ENCODE measurements at places on chromosomes 4 and X.

DNA sequence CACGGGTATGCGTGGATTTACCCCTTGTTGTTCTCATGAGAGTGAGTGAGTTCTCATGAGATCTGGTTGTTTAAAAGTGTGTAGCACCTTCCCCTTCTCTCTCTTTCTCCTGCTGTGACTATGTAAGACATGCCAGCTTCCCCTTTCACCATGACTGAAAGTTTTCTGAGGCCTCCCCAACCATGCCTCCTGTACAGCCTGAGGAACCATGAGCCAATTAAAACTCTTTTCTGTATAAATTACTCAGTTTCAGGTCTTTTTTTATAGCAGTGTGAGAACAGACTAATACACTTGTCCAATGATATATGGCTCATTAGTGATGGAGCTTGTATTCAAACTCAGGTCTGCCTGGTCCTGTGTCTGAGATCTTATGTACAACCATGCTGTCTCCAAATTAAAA, 28.5 kb upstream of the RTL3 start:
- DNase-seq: no peak

DNA sequence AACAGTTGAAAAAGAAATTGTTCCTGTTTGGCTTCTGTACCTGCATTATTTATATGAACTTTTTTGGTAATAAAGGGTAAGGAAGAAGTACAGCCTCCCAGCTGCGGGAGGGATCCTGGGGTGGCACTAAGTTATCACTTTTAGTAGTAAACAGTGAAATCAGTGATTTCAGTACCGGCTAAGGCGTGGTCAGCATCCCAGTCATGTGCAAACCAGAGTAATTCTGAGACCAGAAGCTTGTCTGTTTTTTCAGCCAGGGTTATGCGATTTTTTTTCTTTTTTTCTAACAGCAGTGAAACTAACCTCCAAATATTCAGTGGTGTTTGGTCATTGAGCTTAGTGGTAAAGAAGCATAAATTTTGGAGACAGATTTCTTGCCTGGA, 3.3 kb downstream of the EGF start:
- no peak for DNase-seq

DNA sequence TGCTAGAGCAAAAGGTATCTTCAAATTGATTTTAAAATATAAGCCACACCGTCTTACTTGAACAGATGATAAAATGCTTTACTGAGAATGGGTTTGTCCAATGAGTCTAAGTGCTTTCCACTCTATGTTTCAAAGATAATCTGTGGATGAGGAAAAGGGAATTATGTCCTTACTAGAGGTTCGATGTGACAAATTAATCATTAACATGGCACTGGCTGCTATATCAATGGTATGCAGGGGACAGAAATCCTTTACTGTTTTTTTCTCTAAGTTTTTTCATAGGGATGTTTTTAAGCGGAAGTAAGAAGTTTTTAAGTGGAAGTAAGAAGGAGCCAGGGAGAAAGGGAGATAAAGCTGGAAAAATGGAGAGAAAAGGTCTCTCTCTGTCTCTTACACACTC, 38.0 kb downstream of the MID1IP1 start:
- DNase-seq: no peak

DNA sequence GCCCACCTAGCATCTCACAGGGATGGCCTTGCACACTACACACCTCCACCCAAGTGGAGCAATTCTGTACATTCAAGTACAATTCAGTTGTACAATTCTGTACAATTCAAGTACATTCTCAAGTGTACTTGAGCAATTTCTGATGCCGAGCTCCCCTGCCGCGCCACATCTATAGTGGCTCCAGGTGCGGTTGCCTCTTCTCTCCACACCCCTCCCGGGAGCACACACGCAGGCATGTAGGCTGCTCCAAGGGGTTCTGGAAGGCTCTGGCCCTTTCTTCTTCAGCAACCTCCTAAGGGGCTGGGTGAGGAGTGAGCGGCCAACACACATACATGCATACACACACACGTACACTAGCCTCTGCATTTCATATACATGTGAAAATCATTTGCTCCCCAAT, 18.9 kb upstream of the DUSP9 start:
- no peak for DNase-seq

DNA sequence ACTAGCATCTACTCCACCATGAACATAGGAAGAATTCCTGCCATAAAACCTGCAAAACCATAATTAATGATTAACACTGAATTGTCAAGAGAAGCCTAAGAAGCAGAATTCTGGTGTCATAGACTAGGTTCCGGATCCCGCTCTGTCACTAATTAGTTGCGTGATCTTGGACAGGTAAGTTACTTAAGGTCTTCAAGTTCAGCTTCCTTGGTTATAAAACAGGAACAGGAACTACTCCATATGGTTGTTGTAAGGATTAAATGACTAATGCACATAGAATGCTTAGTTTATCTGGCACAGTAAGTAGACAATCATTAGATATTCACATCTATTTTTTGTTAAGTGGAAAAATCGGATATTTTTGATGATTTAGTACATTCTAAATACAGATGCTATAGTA, 14.3 kb downstream of the G3BP2 start:
- DNase-seq: no peak
